ENCODE measurements at places on chromosomes 16 and 17.

DNA sequence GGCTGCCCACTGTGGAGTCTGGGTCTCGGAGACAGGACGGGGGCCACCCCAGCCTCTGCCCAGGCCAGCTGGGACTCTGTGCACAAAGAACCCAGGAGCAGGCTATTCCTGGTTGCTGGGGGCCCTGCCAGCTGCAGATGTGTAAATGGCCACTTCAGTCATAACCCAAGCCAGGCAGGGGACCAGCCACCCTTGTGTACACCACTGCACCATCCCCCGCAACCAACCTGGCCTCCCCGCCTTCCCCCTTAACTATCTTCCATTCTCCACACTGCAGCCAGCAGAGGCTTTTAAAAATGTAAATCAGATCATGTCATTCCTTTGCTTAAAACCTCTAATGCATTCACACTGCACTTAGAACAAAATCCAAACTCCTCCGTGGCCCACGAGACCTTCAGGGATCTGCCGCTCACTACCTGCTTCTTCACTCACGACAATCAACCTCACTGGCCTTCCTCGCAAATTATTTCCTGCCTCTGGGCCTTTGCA, 28.3 kb downstream of the RTN4RL1 start:
- DNase-seq, result no peak

GRCh38 chr17:67982034-67982640, 14.1 kb downstream of the C17orf58 start:
- no peak for DNase-seq

DNA sequence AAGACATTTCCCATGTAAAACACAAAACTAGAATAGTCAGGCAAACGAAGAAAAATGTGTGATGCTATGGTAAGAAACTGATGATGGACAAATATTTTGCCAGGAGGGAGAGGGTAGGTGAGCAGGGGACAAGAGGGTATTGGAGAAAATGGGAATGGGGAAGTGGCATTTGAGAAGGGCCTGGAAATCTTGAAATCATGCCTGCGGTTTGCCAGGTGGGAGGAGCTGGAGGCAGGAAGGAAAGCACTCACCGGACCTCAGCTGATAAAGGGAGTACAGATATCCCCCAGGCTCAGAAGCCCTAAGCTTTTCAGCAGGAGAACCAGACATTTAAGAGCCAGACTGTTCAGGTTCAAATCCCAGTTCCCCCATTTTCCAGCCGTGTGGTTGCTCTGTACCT, 103.6 kb downstream of the GSG1L start:
- no peak for DNase-seq

- no peak for DNase-seq
Measured at GRCh38 chr17:40063187-40063771, 514 bp downstream of the THRA start.

- no peak for DNase-seq
Measured at GRCh38 chr17:32563583-32563982, 76.8 kb downstream of the CDK5R1 start.
